GM12892 (cell line): ENCODE measurements at places on chromosomes 3 and 15.

- no peak for DNase-seq
These were observed 100.1 kb upstream of the NEO1 start for GRCh38 chr15:72952151-72952550.

- DNase-seq = no peak
These were observed 42.9 kb downstream of the EAF1 start for GRCh38 chr3:15470261-15470660.

GRCh38 chr3:135911110-135911509 lies 54.4 kb upstream of the PPP2R3A start:
- DNase-seq = no peak

DNA sequence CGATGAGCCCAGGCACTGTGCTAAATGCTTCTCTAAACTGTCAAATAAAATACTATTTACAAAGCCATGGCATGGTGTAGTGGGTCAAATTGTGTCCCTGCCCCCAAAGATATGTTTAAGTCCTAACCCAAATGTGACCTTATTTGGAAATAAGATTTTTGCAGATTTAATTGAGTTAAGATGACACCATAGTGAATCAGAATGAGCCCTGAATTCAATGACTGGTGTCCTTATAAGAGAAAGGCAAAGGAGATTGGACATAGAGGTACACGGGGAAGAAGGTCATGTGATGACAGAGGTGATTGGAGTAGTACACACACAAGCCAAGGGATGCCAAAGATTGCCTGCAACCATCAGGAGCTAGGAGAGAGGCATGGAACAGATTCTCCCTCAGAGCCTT lies 121.6 kb upstream of the VEPH1 start:
- no peak for DNase-seq

DNA sequence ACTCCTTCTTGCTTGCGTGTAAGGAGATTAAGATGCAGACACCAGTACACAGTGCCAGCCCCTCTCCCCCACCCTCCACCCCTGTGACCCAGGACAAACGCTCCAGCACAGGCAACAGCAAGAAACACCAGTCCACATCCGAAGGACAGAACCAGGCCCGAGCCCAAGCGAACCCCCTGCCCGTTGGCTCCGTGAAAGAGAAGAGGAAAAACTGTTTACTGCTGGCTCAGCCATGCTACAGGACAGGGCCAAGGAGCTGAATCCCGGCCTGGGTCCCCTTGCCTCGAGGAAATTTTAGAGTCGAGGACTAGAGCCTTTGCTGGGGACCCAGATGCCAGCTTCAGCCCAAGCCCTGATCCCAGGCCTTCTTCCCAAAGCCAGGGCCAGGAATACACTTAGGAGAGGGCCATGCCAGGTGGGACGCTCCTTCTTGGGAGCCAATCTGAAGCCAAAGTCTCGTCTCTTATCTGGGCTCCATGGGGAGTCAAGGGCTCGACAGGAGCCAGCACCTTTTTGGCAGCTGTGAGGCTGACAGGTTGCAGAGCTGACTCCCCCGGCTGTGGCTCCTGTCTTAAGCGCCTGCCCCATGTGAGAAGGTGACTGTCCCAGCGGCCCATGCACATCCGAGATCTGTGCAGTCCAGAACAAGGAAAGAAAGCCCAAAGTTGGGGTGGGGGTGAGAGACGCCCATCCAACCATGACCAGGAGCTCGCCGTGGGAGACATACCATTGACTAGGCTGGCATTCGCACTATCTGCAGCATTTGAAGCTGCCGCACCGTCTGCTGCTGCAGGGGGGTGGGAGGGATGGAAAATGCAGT lies 63.8 kb upstream of the SEC13 start:
- no peak for DNase-seq

DNA sequence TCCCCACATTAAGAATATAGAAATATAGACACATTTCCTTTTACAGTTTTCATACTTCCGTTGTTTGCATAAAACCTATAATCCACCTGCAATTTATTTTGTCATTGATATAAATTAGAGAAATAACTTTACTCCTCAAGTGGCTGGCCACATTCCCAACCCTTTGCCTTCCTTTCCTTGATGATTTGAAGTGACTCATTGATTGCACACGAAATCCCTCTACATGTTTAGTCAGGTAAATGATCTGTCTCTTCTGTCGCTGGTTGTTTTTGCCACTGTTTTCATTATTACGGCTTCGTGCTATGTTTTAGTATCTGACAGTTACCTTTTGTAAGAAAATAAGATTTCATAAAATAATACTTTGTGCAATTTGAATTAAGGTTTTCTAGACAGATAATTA lies 272.2 kb upstream of the NR2E3 start:
- no peak for DNase-seq

GRCh38 chr3:12903000-12903800 lies 61.8 kb upstream of the RPL32 start:
- DNase-seq = no peak

DNA sequence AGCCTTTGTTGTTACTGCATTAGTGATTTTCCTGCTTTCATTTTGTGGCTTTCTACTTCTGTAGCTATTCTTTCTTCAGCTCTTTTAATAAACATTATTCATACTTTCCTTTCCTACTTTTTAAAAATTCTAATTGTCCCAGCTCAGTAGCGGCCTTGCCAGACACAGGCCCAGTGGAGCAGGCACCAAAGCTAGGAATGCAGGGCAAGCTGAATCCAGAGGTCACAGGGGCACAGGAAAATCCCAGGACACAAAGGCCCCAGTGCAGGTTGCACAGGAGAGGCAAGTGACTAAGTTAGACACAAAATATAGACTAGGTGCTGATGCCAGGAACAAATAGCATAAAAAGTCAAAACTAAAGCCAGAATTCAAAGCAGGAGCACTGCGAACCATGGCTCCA lies 49.0 kb upstream of the CCDC80 start:
- DNase-seq = no peak

DNA sequence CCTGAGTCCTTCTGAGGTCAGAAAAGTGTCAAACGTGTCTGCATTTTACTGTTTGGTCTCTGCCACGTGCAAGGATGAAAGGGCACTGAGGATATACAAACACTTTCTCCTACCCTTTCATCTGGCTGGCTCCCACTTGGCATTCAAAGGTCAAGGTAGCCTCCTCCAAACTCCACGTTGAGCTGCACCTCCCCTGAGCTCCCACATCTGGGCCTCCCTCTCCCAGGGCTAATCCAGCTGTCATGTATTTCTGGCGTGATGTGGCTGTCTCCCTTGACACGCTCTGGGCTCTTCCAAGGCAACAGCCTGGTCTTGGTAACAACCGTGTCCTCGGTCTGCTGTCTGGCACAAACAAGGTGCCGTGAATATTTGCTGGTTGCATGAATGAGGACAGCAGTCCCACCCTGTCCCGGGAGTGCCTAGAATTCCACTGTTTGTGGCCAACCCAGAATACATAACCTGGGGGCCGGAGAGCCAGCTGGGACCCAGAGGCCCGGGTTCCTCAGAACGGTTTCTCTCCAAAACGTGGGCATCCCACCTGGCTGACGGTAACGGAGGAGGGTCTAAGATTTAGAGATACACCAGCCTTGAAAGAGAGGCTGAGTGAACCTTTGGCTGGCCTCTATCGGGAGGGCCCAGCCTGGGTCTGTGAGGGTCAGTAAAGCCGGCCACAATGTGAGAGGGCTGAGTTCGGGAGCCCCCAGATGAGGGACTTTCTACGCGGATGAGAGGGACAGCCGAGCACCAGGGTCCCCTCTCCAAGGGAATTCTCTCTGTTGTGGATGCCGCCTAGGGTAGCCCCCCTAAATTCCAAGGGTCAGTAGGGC lies 767 bp downstream of the GLT8D1 start:
- no peak for DNase-seq

DNA sequence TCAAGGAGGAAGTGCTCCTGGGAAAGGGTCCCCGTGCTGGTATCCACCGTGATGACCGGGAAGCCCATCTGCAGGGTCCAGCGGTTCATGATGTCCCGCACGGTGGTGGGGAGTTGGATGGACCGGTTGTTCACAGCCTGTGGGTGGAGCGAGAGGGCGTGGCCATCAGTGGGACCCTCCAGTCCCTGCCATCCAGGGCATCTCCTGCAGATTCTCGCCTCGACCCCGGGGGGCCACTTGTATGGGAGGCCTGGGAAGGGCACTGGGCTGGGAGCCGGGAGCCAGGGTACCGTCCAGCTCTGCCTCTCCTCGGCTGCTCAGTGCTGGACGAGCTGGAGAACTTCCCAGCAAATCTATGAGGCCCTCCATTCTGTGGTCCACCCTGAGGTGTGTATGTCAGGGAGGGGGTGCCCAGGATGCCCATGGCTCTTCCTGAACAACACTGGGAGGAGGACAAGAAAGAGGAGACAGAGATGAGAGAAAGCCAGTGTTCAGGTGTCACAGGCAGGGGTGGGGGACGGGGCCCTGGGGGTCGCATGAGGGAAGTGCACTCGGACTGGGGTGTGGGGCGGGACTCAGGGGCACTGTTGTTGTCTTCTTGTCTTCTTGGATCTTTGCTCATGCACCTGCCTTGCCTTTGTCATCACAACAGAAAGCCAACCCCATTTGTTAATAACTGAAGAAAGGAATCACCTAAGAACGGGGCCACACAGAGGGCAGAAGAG lies 13.0 kb downstream of the ANPEP start:
- DNase-seq = no peak

GRCh38 chr3:1026395-1026794 lies 66.4 kb upstream of the CNTN6 start:
- no peak for DNase-seq

DNA sequence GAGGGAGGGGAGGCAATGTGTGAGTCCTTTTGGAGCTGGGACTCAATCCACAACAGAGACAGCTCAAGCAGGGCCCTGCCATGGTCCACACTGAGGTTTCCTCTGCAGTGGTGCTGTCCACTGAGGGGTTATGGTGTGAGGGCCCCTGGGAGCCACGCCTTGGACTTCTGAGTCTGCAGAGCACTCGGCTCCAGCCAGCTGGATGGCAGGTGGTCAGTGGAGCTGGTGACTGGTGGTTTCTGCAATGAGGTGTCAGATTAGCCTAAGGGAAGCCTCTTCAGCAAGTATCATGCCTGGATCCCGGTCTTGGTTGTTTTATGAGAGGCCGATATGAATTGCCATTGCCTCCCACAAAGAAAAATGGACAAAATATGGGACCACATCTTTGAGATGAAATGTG lies 21.7 kb downstream of the LSM3 start:
- no peak for DNase-seq

GRCh38 chr3:14253707-14254382 lies 75.2 kb downstream of the LSM3 start:
- no peak for DNase-seq

DNA sequence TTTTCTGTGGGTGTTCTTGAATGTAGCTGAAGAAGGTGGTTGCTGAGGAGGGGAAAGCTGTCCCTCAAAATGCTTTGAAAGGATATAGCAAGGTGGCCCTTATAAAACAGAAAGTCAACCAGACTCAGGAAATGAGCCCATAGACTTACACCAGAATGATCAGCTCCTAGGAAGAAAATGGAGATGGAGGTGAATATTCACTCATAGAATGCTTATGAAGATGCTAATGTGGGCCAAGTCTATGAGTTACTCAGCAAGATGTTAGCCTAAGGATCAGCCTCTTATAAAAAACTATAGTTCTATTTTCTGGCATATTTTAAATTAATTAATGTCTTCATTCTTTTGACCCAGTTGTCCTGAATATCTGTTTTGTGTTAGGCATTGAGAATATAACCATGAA lies 1054.0 kb downstream of the AGBL1 start:
- no peak for DNase-seq

- no peak for DNase-seq
These were observed 872.3 kb downstream of the ROBO1 start for GRCh38 chr3:78895528-78895927.

- DNase-seq = no peak
These were observed 227.4 kb upstream of the AZI2 start for GRCh38 chr3:28575746-28576613.

DNA sequence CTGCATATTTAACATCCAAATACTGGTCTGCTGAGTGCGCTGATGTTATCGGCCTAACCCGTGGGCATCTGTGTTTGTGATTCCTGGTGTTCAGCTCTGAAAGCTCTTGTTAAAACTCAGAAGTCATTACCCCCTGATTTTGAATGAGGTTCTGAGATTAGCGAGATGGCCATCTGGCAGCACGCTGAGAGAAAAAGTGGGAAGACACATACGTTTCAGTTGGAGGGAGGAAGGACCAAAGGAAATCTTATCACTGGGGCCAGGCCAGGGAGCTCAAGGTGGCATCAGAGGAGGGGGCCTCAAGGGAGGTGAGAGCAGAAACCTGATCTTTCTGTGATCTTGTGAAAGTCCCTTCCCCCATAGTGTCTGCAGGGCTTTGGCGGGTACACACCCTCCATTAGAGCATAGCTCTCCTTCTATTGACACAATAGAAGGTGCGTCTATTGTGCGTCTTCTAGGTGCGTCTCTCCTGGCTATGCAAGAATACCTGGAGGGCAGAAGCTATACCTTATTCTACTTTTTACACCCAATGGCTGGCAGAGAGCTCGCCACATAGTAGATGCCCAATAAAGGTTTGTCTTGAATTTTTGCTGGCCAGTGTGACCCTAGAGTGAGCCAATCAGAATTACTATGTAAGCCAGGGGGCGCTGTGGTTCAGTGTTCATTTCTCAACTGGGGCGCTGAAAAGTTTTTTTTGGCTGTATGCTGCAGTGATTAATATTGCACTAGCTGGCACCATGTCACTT lies 182.4 kb downstream of the SHQ1 start:
- no peak for DNase-seq

GRCh38 chr3:105473521-105474223 lies 107.0 kb downstream of the ALCAM start:
- DNase-seq = no peak

DNA sequence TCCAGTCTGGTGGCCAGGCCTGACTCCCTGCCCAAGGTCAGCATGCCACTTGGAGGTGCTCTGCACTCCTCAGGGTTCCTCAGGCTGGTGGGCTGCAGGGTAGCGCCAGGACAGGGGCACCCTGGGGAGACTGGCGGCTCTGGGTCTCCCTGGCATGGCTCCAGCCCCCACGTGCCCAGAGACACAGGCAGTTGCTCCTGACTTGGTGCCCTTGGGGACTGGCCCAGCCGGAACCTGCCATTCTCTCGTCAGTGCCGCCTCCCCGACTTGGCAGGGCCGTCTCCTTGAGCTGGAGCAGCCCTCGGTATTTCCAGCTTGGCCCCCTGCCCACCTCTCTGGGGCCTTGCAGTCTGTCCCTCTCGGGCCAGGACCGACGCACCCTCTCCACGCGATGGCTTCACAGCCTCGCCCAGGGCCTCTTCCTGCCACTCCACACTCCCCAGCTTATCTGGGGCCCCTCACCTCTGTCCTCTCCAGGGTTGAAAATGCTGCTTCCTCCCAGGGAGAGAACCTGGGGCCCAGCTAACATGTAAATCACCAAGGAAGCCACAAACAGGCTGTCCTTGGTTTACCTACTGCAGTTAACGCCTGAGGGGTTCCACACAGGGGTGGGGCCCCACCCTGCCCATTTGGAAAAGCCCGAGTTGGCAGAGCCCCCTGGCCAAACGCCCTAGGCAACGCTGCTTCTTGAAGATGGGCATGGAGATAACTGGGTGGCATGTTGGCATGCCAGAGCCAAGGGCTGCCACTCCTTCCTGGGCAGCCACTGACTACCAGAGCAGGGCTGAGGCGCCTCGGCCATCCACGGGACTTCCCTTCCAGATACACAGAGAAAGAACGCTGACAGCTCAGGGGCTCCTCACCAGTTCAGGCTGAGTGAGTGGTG lies 61.4 kb downstream of the SMAD6 start:
- DNase-seq = no peak

- DNase-seq = peak; percentile 58
These were observed 12.4 kb downstream of the CIB1 start for GRCh38 chr15:90221246-90221900.
